ENCODE measurements at places on chromosomes 12 and 14. TPM values are rescaled to one million over a fixed set of nuclear protein-coding genes. Genes with fewer than 3 reads are reported as not detected.

The SYT1 gene
- total RNA-seq, result 1.1 TPM

The ATP5MC2 gene
- 118 TPM for total RNA-seq

The FGF6 gene
- not detected for total RNA-seq

The TPPP2 gene
- not detected for total RNA-seq

The RASSF8 gene
- 80.1 TPM for total RNA-seq

The PPP1R1A gene
- not detected for total RNA-seq

The LRP1-AS gene
- total RNA-seq, result not detected

The RASAL1 gene
- not detected for total RNA-seq
